Esophagus squamous epithelium (tissue), 5 donors: ENCODE measurements at places on chromosomes 1 and 21.

- peaks cover 77% of the 10 kb centered on the region for H3K27me3 ChIP-seq
- H3K4me3 ChIP-seq: no peak overlapping the region
- no peaks in the 10 kb centered on the region for H3K36me3 ChIP-seq
- no peak overlapping the region for H3K27ac ChIP-seq
- DNase-seq: no peak
These were observed 287.3 kb downstream of the PTPRU start for GRCh38 chr1:29523576-29523975.

- peaks cover 13% of the 10 kb centered on the region for H3K36me3 ChIP-seq
- H3K4me1 ChIP-seq: no peaks in the 10 kb centered on the region
- H3K4me3 ChIP-seq: no peak overlapping the region
These were observed 61.7 kb upstream of the EDN2 start for GRCh38 chr1:41545996-41546832.

DNA sequence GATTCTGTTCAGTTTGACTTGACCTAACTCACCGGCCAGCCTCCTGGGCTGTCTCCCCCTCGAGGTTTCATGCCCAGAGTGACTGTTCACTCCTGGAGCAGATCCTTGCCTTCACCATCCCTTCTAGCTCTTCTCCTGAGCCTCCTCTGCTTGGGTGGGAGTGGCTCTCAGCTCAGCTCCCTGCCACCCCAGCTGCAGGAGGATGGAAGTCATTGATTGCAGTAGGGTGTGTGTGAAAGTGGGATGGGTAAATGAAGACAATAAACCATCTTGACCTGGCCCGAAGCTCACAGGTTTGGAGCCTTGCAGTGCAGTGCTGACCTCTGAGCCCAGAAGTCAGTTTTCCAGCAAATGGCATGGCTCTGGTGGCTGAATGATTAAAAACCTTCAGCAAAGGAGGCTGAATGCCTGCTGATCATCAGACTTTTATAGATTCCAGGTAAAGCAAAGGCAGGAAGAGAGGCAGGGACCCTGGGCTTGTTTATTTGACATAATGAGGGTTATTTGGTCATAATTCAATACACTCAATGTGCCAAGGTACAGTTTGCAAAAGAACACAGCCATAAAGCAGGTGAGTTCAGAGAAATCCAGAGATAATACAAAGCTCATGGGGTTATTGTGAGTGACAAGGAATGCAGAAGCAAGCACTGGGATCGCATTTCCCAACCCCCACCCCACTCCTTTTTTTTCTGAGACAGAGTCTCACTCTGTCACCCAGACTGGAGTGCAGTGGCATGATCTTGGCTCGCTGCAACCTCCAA, 17.5 kb upstream of the TFF3 start:
- no peak overlapping the region for H3K4me3 ChIP-seq
- no peaks in the 10 kb centered on the region for H3K36me3 ChIP-seq
- DNase-seq: no peak
- peaks cover 5% of the 10 kb centered on the region for H3K4me1 ChIP-seq

- DNase-seq: no peak
- H3K27ac ChIP-seq: peak overlapping the region; percentile 65
- H3K4me3 ChIP-seq: no peak overlapping the region
- peaks cover 4% of the 10 kb centered on the region for H3K4me1 ChIP-seq
- H3K27me3 ChIP-seq: no peaks in the 10 kb centered on the region
These were observed 32.3 kb downstream of the URB1 start for GRCh38 chr21:32360401-32360975.

- peak overlapping the region; percentile 16 for H3K4me3 ChIP-seq
- peaks cover 28% of the 10 kb centered on the region for H3K27me3 ChIP-seq
- peak overlapping the region; percentile 77 for H3K27ac ChIP-seq
- no peak for DNase-seq
- no peaks in the 10 kb centered on the region for H3K4me1 ChIP-seq
These were observed 30.3 kb upstream of the CBR3 start for GRCh38 chr21:36104317-36105300.

DNA sequence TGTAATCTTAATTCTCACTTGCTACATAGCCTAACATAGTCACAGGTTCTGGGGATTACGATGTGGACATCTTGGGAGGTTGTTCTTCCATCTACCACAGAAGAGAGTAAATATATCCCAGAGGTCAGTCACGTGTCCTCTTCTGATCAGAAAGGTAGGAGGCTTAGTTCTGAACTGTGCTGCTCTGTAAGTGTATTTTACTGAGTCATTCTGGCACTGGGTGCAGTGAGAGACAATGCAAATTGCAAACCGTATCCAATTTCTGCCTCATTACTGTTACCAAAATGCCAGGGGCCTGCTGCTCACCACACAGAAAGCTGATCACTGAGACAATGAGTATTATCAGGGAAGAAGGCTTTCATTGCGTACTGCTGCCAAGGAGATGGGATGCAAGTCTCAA, 104.0 kb downstream of the GABPA start:
- H3K4me3 ChIP-seq: no peak overlapping the region
- H3K27ac ChIP-seq: no peak overlapping the region
- peaks cover 15% of the 10 kb centered on the region for H3K4me1 ChIP-seq
- H3K36me3 ChIP-seq: no peaks in the 10 kb centered on the region
- no peaks in the 10 kb centered on the region for H3K27me3 ChIP-seq

- H3K27ac ChIP-seq: no peak overlapping the region
- DNase-seq: no peak
- H3K4me3 ChIP-seq: no peak overlapping the region
- H3K4me1 ChIP-seq: no peaks in the 10 kb centered on the region
- H3K27me3 ChIP-seq: no peaks in the 10 kb centered on the region
- no peaks in the 10 kb centered on the region for H3K36me3 ChIP-seq
These were observed 113.6 kb upstream of the TIAM1 start for GRCh38 chr21:31457675-31458074.

DNA sequence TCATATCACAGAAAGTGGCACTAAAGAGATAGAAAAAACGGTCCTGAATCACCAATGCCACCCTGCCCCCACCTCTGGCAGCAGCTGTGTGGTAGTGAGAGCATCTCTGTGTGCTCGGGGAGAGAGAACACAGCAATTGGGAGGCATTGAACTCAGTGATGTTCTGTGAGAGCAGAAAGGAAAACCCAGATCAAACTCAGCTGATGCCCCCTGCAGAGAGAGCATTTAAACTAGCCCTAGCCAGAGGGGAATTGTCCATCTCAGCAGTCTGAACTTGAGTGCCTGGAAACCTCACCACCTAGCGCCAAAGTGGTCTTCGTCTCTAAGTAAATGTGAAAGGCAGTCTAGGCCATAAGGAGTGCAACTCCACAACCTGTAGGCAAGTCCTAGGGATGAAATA, 21.3 kb downstream of the SLC44A5 start:
- H3K4me3 ChIP-seq: no peak overlapping the region
- no peak overlapping the region for H3K27ac ChIP-seq
- no peaks in the 10 kb centered on the region for H3K4me1 ChIP-seq

GRCh38 chr1:218872026-218872425, 301.7 kb upstream of the LYPLAL1 start:
- no peaks in the 10 kb centered on the region for H3K4me1 ChIP-seq
- DNase-seq: no peak
- H3K27me3 ChIP-seq: no peaks in the 10 kb centered on the region
- H3K4me3 ChIP-seq: no peak overlapping the region

GRCh38 chr1:172352435-172352834, 68.0 kb upstream of the C1orf105 start:
- no peak overlapping the region for H3K27ac ChIP-seq
- no peak for DNase-seq
- H3K36me3 ChIP-seq: no peaks in the 10 kb centered on the region
- H3K27me3 ChIP-seq: no peaks in the 10 kb centered on the region
